Chondrocyte (in vitro differentiated cells): ENCODE measurements at places on chromosomes 3 and 15.

DNA sequence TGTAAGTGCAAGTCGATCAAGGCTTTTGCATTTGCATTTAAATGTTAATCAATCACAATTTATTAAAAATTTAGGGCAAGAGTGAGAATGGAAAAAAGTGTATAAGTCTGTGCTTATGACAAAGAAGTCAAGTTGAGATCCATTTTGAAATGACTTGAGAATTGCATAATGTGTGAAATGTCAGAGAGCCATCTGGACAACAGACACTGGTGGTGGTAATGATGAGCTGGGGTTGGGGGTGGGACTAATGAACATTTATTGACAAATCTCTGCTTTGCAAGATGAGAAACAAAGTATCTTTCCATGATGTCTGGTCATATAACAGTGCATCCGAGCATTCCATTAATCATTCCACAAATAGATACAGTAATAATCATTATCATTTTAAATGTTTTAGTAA is 89.4 kb upstream of the ZBTB20 start:
- no peak for DNase-seq
- no peaks in the 10 kb centered on the region for H3K36me3 ChIP-seq
- H3K4me1 ChIP-seq, result peaks cover 11% of the 10 kb centered on the region
- H3K4me3 ChIP-seq, result no peak overlapping the region
- H3K27me3 ChIP-seq, result no peaks in the 10 kb centered on the region

DNA sequence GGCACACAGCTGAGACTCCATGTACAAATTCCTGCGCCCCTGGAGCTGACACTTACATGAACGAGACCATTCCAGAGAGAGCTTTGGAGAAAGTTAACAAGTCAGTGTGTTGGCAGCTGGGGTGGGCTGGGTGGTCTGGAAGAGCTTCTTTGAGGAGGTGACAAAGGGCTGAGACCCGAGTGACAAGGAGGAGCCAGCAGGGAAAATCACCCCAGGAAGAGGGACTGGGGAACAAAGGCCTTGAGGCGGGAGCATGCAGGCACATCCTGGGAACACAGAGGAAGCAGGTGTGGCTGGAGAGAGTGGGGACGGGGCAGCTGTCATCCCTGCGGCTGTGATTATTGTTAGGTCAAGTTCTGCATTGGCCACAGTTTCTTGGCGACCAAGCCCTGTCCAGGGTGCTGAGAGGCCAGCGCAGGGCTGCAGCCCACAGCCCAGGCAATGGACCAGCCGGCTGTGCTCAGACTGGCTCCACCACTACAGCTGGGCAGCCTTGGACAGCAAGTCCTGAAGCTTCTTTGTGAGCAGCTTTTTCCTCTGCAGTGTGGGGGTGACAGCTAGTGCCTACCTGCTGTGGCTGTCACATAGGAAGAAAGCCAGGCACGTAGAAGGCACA is 34.2 kb upstream of the PRR23E start:
- DNase-seq, result peak; percentile 72
- no peaks in the 10 kb centered on the region for H3K36me3 ChIP-seq
- peaks cover 11% of the 10 kb centered on the region for H3K27me3 ChIP-seq
- H3K27ac ChIP-seq, result no peak overlapping the region

DNA sequence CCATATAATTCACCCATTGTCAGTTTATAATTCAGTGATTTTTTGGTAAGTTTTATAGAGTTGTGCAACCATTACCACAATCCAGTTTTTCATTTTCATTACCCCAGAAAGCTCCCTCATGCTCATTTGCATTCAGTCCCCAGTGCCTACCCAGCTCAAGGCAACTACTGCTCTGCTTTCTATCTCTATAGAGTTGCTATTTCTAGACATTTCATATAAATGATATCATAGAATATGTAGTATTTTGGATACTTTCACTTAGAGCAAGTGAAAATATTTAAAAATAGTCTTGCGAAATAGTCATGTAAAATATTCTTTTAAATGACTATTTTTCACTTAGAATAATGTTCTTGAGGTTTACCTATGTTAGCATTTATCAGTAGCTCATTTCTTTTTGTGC is 42.1 kb downstream of the ZNF654 start:
- peaks cover 25% of the 10 kb centered on the region for H3K4me1 ChIP-seq
- no peak overlapping the region for H3K4me3 ChIP-seq
- H3K36me3 ChIP-seq, result peaks cover 11% of the 10 kb centered on the region
- peak overlapping the region; percentile 79 for H3K27ac ChIP-seq
- DNase-seq, result no peak

- H3K4me1 ChIP-seq, result peaks cover 6% of the 10 kb centered on the region
- no peak overlapping the region for H3K4me3 ChIP-seq
- no peak overlapping the region for H3K27ac ChIP-seq
- DNase-seq, result peak; percentile 47
Observed at GRCh38 chr3:128337305-128337704, 129.4 kb downstream of the DNAJB8 start.

- H3K36me3 ChIP-seq, result peaks cover 9% of the 10 kb centered on the region
- no peak for DNase-seq
- peaks cover 14% of the 10 kb centered on the region for H3K4me1 ChIP-seq
- H3K4me3 ChIP-seq, result no peak overlapping the region
- H3K27ac ChIP-seq, result no peak overlapping the region
- no peaks in the 10 kb centered on the region for H3K27me3 ChIP-seq
Observed at GRCh38 chr3:104286645-104287044, 1080.1 kb upstream of the ALCAM start.

- H3K4me1 ChIP-seq, result no peaks in the 10 kb centered on the region
- H3K4me3 ChIP-seq, result no peak overlapping the region
- H3K27ac ChIP-seq, result no peak overlapping the region
- peaks cover 54% of the 10 kb centered on the region for H3K27me3 ChIP-seq
- DNase-seq, result no peak
- H3K36me3 ChIP-seq, result no peaks in the 10 kb centered on the region
Observed at GRCh38 chr3:12076666-12077065, 72.5 kb downstream of the SYN2 start.

- peaks cover 29% of the 10 kb centered on the region for H3K36me3 ChIP-seq
- peak overlapping the region; percentile 94 for H3K27ac ChIP-seq
- H3K27me3 ChIP-seq, result no peaks in the 10 kb centered on the region
- peaks cover 15% of the 10 kb centered on the region for H3K4me1 ChIP-seq
- H3K4me3 ChIP-seq, result peak overlapping the region; percentile 28
Observed at GRCh38 chr3:149042789-149043386, 43.4 kb downstream of the HLTF start.
